ENCODE measurements at places on chromosomes 2 and 18.

- DNase-seq, result no peak
Measured at GRCh38 chr2:47360927-47361326, 42.0 kb upstream of the MSH2 start.

- no peak for DNase-seq
Measured at GRCh38 chr18:37481072-37481471, 84.5 kb downstream of the CELF4 start.

DNA sequence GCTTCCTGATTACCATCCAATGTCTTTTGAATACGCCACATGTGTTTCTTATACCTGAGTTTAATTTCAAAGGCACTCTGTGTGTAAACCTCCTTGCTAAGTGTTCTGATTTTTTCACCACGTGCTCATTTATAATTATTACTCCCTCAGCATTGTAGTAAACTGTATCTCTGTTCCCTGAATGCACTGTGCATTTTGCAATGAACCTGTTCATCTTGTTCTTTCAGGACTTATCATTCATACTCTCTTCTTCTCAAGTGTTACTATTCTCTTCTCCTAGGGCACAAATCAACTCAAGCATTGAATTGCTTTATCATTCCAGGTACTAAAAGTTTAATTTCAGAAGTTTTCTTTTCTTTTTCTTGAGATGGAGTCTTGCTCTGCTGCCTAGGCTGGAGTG, 383.4 kb upstream of the TRIB2 start:
- DNase-seq, result no peak

GRCh38 chr2:85972355-85972754, 83.6 kb upstream of the ST3GAL5 start:
- no peak for DNase-seq

DNA sequence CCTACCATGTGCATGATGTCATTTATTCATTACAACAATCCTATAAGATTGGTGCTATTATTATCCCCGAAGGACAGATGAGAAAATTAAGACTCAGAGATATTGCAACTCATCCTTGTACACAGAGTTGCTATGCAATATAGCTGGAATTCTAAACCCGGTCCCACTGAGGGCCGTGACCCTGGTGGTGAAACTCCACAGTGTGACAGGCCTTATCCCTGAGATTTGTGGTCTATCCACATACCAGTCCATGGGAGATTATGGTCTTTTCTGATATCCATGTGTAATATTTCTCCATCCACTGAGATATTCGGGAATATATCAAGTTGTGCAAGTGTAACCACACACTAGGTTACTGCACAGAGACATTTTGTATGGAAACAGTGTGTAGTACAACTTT, 305.2 kb downstream of the TXNL1 start:
- no peak for DNase-seq

DNA sequence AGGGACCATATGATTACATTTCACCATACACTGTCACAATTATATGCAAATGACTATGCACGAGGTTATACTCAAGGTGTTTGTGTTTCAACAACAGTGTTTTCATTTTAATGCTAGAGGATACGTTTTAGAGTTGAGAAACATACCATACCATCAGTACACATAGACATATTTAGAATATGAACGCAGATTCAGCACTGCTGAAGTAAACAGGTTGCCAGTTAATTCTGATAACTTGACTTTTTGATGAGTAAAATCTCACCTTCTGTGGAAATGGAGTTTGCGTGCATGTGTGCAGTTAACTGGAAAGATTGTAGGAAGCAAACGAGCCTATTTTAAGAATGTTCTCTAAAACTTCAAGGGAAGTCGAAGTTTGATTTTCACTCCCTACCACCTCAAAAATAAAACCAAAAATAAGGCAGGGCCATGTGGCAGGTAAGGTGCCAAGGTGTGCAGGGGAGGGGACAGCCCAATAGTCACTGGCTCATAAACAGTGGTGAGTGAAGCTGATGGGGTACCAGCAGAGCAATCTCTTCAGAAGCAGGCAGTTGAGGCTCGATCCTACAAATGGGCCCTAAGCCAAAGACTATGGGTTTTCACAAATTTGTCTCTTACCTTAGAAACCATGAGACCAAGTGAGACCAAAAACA, 213.1 kb downstream of the IKZF2 start:
- no peak for DNase-seq

DNA sequence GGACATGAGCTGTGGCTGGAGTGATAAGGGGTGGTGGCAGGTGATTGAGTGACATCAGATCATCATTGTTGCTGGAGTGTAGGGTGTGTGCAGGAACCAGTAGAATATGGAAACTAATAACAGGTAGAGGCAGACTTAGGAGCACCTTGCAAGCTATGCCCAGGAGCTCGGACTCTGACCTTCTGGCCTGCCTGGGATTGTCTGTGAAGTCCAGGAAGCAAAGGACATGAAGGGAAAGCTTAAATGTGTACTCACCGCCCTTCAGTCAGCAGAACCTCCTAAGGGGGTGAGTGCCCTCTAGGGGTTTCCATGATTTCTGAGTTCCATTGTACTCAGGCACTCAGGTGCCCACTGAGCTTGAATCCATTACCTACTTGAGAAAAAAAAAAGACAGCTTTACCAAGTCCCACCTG, 104.2 kb downstream of the CRIM1 start:
- DNase-seq, result peak; percentile 12

DNA sequence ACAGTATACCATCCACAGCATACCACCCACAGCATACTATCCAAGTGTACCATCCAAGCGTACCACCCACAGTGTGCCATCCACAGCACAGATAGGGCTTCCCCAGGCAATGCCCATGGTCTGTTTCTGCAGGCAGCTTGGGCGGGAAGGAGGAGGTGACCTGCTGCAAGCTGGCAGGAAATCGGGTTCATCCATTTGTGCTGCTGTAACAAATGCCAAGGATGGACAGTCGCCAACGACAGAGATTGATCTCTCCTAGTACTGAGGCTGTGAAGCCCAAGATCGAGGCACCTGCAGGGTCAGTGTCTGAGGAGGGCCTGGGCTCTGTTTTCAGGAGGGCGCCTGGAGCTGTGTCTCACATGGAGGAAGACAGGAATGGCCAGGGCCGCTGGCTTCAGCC, 93.6 kb upstream of the SNTG2 start:
- DNase-seq, result no peak

DNA sequence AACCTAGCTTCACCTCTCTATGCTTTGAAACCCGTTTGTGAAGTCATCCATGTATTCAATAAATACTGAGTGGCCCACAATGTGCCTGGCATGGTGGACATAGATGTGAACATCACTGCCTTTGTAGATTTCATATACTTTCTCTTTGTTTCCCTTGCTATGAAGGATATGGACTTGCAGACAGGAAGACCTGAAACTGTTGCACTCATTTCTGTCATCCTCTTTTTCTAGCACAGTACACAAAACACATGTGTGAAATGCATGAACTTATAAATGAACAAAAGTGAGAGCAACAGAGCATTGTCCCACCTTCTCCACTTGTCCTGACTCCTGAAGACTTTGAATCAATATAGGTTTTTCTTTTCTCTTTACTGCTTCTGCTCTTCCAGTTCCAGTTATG, 249.4 kb upstream of the LINC00305 start:
- no peak for DNase-seq

GRCh38 chr2:50955081-50955480, 76.9 kb downstream of the NRXN1 start:
- DNase-seq, result peak; percentile 18

GRCh38 chr18:72867746-72868584, at the start of gene NETO1:
Gene NETO1 (minus strand): TSS chr18:72867987. CDS start chr18:72867291, 696 bp downstream.
- DNase-seq, result peak; percentile 34

GRCh38 chr2:159123786-159124185, 155.3 kb downstream of the TANC1 start:
- no peak for DNase-seq

GRCh38 chr18:55419947-55420664, 167.9 kb downstream of the TCF4 start:
- DNase-seq, result no peak

GRCh38 chr2:70961648-70961994, 16.8 kb upstream of the ANKRD53 start:
- no peak for DNase-seq

- no peak for DNase-seq
Measured at GRCh38 chr2:121187982-121188411, 97.0 kb downstream of the TFCP2L1 start.

DNA sequence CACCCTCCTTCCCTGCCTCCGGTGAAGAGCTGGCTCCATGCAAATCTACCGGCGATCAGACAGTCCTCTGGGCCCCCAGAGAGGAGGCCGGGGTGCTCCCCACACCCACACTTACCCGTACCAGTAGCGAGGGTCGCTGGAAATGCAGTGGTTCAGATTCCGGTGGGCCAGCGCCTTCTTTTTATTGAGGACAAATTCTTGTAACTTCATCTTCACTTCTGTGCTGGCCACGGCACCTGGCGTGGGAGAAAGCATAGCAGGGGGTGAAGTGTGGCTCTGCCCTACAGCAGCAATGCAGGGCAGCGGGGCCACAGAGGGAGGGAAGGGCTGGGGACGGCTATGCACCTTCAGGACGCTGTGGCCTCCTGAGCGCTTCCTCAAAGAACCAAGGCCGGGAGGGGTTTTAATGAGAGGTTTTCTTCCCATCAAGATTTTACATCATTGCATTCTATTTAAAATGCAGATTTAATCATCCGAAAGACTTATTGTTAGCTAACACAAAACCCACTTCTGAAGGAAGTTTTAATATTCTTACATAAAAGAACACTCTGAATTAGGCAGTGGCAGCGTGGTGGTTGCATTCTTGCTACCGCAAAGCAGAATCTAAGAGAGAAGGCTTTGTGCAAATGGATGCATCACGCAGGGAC, 237.0 kb downstream of the HDAC4 start:
- no peak for DNase-seq

DNA sequence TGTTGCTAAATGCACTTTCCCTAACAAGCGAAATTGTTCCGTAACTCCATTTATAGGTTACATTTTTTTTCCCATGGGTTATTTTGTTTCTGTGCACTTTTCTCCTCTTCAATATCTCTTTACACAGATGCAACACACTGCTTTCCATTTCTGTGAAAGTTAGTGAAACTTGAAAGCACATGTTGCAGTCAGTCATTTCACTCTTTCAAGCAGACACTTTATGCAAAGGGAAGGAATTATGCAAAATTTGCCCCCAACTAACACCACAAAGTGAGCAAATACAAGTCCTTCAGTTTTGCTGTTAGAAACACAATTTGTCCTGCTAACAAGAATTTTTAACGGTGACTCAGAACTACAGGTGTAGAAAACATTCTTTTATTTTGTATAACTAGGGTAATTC, 124.8 kb downstream of the PTH2R start:
- no peak for DNase-seq

DNA sequence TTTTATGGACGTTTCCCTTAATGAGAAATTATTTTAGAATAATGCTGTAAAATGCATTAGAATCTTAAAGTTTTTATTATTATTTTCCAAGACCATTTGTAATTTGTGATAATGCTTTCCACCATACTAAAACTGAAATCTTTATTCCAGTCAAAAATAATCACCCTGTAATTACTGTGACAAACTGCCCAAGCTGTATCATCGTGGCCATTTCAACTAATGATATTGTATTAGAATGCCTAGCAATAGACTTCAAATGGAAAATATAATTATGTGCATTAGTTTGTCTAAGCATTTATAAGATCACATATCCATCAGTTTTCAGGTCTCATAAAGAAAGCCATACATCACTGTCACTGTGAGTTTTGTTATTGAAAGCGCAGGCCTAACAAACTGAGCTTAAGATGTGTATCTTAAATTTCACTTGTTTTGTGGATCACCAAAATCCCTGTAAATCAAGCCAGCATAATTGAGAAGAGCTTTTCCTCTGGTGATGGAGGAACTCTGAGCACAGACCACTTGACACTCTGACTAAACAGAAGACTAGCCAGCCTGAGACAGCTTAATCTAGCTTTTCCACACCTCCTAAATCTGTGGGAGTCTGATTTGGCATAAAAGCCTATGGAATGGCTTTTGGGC, 1312.2 kb upstream of the ACVR2A start:
- no peak for DNase-seq

DNA sequence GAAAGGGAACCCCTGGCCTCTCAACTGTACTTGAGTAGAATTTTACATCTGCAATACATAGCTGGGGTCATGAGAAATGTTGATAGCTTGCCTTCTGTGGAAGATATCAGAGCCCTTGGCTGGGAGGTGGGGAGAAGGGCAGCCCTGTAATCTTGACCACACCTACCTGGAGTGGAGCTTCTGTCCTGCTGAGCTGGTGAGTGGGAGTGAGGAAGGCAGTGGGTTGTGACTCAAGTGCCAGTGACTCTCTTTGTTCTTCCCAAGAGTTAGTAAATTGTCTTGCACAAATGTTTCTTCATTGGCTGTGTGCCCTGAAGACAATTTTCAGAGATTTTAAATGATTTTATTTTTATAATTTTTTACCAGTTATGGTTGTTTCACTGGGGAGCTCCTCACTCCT, 277.3 kb downstream of the MBD5 start:
- no peak for DNase-seq

- DNase-seq, result peak; percentile 94
Measured at GRCh38 chr18:23133860-23134779, 1.2 kb upstream of the CABLES1 start.

DNA sequence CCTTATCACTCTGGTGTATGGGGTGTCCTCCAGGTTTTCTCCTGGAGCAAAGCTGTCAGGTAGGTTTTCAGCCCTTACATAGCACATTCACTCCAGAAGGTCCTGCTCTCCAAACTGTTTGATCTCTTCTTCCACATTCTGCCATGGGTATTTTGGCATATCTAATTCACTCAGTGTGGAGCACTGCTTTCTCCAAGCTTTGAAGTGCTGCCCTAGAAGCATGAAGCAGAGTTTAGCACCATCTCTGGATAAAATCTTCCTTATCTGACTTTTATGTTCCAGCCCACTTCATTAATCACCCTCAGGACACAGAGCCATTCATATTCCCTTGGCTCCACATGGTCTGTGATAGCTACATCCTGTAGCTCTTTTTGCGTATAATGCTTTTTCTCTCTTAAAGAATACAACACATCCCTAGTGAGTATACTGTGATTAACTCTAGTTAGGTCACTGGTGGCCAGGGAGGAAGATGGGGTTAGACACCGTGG, 56.7 kb upstream of the ARHGAP28 start:
- DNase-seq, result no peak

DNA sequence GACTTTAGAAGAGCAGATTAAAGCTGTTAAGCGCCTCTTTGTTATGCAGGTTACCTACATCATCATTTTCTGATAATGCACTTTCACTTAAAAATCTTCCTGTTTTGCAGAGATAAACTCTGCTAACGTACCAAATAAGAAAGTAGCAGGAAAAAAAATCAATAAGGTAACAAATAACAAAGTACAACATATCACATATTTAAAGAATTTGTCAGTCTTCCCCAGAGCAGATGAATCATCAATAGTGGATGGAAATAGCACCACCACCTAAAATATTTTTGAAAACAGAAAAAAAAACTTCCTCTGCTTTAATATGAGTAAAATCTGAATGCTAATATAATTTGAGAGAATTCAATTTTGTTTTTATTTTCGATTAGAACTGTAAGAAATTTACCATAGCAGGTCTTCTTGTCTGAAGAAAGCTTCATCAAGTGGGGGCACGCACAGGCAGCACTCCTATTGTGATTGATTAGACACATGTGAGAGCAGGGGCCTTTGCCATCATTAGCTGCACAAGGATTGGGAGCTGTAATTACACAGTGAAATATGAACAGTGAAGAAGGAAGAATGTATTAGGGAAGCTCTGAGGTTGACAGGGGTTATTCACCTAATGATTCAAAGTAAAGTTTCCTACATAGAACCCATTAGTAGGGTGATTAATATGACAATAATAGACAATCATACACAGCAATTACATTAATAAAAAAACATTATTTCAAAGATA, 1279.4 kb downstream of the LRP1B start:
- no peak for DNase-seq

- no peak for DNase-seq
Measured at GRCh38 chr2:211344289-211344688, 787.9 kb downstream of the CPS1 start.

GRCh38 chr18:901761-902160, 2.9 kb upstream of the ADCYAP1 start:
- no peak for DNase-seq
